ENCODE measurements at places on chromosomes 11 and 22. TPM values are rescaled to one million over a fixed set of nuclear protein-coding genes. Genes with fewer than 3 reads are reported as not detected.

DNA sequence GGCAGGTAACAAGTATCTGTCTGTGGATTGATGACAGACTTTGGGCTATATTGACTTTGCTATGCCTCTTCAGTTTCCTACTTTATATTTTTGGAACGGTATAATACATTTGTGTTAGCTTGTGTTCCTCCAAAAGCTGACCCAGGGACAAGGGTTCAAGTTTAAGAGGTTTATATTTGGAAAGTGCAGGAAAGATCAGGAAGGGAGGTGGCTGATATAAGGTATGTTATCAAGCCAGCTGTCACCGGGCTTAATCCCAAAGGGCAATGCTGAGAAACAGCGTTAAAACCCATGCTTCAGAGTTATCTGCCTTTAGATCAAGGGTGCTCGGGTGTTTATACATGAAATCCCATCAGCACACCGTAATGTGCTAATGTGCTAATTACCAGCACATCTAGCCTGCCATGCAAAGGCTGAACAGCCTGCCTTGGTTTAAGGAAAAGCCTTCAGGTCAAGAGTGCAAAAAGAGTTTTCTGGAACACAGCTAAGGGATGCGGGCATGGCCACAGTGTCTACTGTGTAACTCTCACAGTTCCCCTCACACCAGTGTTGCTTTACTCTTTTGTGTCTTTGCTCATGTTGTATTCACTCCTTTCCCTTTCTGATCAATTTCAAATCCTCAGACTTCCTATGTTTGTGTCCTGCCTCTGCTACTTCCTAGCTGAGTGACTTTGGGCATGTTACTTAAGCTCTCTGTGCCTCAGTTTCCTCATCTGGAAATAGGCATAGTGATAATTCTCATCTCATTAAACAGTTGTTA is 77.5 kb downstream of the BDNF start:
- H3K4me3 ChIP-seq = no peak overlapping the region
- H3K36me3 ChIP-seq = no peaks in the 10 kb centered on the region
- no peaks in the 10 kb centered on the region for H3K4me1 ChIP-seq
- no peak overlapping the region for H3K27ac ChIP-seq

DNA sequence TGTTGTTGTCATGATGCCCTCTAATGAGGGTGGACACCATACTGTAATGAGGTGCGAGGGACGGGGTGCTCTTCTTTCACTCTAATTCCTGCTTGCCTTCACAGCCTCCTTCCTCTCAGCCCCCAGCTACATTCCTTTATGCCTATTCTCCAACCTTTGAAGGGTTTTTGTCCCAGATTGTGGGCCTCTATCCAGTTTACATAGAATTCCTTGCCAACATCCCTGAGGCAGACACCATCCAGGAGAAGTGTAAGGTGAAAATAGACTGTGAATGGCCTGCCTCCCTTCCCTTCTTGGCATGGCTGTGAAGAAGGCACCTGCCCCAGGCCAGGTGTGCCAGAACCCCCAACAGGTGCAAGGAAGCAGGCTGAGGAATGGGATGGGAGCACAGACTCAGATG is 122.3 kb downstream of the CHST1 start:
- H3K4me1 ChIP-seq = no peaks in the 10 kb centered on the region
- no peaks in the 10 kb centered on the region for H3K36me3 ChIP-seq
- H3K27me3 ChIP-seq = no peaks in the 10 kb centered on the region
- DNase-seq = no peak

DNA sequence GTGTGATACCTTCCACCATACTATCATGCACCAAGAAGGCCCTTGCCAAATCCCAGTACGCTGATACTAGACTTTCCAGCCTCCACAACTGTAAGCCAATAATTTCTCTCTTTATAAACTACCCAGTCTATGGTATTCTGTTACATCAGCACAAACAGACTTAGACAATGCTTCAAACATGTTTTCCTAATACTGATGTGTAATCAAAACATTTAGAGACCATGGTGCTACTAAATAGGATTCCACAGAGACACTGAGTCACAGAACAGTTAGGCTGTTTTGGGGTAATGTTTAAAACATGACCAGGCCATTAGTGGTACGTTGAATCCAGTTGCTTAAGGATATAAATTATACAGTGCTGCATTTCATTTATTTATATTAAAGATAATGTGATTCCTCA is 103.7 kb downstream of the PICALM start:
- no peak for DNase-seq
- H3K4me3 ChIP-seq = no peak overlapping the region
- H3K36me3 ChIP-seq = peaks cover 2% of the 10 kb centered on the region
- H3K4me1 ChIP-seq = peaks cover 7% of the 10 kb centered on the region

- H3K27me3 ChIP-seq = no peaks in the 10 kb centered on the region
- no peaks in the 10 kb centered on the region for H3K4me1 ChIP-seq
- no peak for DNase-seq
- H3K4me3 ChIP-seq = no peak overlapping the region
- H3K36me3 ChIP-seq = no peaks in the 10 kb centered on the region
Observed at GRCh38 chr11:19792510-19792909, 79.9 kb downstream of the NAV2 start.

DNA sequence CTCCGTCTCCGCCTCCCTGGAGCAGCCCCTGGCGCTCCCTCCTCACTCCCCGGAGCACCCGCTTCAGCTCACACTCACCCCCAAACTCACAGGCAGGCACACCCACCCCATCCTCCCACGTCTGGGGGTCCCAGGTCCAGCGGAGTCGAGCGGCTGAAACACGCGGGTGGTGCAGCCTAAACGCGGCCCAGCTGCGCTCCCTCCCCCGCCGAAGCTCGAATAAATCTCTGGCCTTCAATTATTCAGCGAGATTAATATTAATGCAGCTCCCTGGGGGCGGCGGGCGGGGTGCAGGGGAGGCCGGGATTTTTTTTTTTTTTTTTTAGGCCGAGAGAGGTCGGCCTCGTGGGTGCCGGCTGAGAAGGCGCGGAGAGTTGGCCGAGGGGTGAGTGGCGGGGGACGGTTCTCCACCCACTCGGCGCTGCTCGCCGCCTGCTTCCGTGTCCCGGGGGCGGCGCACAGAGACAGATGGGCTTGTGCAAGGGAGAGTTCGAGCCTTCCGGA is 524 bp upstream of the SLC1A2 start:
- H3K27ac ChIP-seq = no peak overlapping the region
- H3K36me3 ChIP-seq = no peaks in the 10 kb centered on the region
- DNase-seq = no peak
- no peak overlapping the region for H3K4me3 ChIP-seq
- peaks cover 26% of the 10 kb centered on the region for H3K27me3 ChIP-seq

DNA sequence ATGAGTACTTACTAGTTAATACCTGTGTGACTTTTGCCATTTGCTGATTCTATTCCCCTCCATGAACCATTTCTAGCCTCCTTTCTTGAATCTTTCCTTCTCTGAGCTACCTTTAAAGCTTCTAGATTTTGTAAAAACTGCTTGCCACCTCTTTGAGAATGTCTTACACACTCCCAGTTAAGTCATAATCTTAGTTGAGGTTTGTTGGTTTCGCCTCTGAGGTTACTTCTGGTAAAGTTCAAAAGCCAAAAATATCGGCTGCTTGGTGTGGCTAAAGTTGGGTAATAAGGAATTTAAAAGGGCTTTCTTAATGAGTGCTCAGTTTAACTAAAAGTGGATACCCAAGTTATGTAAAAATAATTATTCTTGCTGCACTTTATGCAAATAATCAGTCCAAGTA is 10.4 kb upstream of the GLYAT start:
- H3K4me3 ChIP-seq = no peak overlapping the region
- H3K36me3 ChIP-seq = no peaks in the 10 kb centered on the region
- H3K27ac ChIP-seq = no peak overlapping the region
- no peaks in the 10 kb centered on the region for H3K27me3 ChIP-seq
- H3K4me1 ChIP-seq = no peaks in the 10 kb centered on the region
- peak; percentile 15 for DNase-seq

- no peak for DNase-seq
- H3K36me3 ChIP-seq = no peaks in the 10 kb centered on the region
- H3K4me1 ChIP-seq = no peaks in the 10 kb centered on the region
- no peaks in the 10 kb centered on the region for H3K27me3 ChIP-seq
- H3K27ac ChIP-seq = no peak overlapping the region
- H3K4me3 ChIP-seq = no peak overlapping the region
Observed at GRCh38 chr11:44550123-44550522, 15.3 kb upstream of the CD82 start.

DNA sequence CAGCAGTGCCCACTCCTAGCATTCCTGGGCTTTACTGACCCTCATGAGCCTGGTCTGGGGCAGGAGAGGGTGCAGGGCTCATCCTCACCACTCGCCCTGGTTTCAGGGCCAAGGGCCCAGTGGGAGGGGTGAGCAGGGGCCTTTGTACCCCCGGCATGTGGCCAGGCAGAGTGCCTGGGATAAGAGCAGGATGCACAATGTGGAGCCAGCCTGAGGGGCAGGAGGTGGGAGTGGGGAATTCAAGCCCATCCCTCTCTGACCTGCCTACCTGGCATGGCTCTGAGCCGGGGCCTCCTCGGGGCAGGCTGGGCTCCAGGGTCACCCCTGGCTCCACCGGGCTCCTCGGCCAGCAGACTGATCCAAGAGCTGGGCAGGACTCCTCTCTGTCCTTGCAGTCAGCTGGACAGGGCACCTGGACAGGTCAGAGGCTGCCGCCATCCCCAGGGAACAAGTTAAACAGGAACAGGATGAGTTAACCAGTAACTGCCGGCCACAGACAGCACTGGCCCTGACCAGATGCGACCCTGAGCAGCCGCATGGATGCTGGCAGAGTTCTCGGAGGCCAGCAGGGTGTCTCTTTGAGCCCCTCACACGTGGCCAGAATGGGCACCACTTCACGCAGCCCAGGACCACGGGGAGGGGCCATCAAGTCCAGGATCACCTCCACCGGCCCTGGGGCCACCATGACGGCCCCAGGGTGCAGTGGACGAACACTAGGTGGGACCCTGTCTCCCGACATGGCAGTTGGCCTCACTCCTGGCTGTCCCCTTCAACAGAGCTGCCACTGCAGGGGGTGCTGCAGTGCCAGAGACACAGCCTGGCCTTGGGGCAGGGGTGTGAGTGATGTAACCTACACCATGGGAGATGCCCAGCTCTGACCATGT is 5.0 kb downstream of the SIGIRR start:
- DNase-seq = no peak
- H3K36me3 ChIP-seq = no peaks in the 10 kb centered on the region
- peaks cover 6% of the 10 kb centered on the region for H3K4me1 ChIP-seq
- no peaks in the 10 kb centered on the region for H3K27me3 ChIP-seq
- no peak overlapping the region for H3K27ac ChIP-seq

DNA sequence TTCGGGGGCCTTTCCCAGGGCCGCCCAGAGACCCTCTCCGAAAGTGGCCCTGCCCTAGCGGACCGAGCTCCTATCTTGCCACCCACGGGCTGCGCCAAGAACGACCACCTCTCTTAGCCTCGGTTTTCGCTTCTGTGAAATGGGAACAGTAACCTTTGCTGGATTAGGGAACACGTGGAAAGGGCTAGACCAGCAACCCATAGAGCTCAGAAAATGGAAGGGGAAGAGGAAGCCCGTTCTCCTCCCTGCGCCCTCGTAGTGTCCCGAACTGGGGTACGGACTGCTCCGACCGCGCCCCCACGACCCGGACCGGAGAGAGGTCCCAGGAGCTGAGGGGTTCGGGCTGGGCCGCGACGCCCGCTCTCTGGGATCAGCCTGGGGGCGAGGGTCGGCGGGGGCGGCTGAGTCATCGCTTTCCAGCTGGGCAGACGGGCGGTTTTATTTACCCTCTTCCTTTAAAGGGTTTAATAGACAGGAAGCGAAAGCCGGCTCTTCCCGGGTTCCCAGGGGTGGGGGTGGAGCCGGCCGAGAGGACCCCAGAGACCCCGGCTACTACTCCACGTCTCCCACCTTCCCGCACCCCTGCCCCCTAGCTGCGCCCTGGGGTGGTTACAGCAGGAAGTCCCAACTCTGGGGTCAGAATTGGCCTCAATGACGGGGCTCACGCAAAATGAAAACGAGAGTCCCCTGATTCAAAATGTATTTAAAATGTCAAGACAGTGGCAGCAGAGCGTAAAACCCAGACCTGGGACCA is 907 bp upstream of the PHLDA2 start:
- peaks cover 21% of the 10 kb centered on the region for H3K4me1 ChIP-seq
- H3K36me3 ChIP-seq = no peaks in the 10 kb centered on the region
- peaks cover 15% of the 10 kb centered on the region for H3K27me3 ChIP-seq
- DNase-seq = peak; percentile 11
- no peak overlapping the region for H3K27ac ChIP-seq

DNA sequence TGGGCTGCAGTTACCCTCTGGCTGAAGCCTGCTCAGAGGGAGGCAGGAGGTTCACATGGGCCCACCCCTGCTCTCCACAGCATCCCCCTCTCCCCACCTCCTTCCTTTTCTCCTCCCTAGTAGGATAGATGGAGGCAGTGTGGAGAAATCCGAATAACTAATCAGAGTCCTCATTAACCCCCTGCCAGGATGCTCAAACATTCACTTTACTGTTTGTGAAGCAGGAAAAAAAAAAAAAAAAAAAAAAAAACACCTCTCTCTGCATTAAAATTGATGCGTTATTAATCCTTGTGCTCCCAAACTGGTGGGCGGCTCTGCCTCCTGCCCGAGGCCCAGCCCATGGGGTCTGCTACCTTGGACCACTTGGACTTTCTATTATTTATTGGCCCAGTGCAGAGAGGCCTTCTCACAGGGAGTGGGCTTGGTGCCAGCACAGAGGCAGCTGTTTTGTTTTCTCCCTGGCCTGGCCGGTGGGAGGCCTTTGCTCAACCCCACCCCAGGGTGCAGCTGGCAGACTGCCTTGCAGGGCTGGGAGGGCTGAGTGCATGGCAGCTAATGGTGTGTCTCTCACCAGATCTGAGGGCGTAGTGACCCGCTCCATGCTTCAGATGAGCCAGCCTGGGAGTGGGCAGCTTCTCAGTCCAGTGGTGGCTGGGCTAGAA is 150.7 kb downstream of the PKNOX2 start:
- H3K4me3 ChIP-seq = no peak overlapping the region
- no peaks in the 10 kb centered on the region for H3K4me1 ChIP-seq
- H3K27me3 ChIP-seq = no peaks in the 10 kb centered on the region
- H3K36me3 ChIP-seq = no peaks in the 10 kb centered on the region

DNA sequence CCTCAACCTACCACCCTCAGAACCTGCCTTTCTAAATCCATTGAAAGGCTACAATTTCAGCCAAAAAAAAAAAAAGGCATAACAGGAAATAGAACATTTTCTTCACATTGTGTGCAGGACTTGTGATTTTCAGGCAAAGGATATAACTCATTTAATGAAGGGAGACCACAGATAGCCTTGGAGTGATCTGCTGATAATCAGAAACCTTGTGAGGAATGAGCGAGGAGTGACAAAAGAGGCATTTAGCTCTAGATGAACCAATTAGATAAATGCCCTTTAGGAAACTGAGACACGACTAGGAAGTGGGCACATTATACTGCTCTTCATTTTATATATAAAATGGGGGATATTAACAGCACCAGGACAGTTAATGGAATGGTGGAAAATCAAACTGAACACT is 216.5 kb upstream of the GRIA4 start:
- no peaks in the 10 kb centered on the region for H3K4me1 ChIP-seq
- no peak overlapping the region for H3K4me3 ChIP-seq
- DNase-seq = no peak
- no peak overlapping the region for H3K27ac ChIP-seq
- no peaks in the 10 kb centered on the region for H3K27me3 ChIP-seq

GRCh38 chr11:118929501-118930093 is 3.9 kb upstream of the BCL9L start:
- H3K27ac ChIP-seq = peak overlapping the region; percentile 50
- H3K4me1 ChIP-seq = peaks cover 30% of the 10 kb centered on the region
- H3K4me3 ChIP-seq = peak overlapping the region; percentile 97
- H3K36me3 ChIP-seq = no peaks in the 10 kb centered on the region
- no peaks in the 10 kb centered on the region for H3K27me3 ChIP-seq

Gene MYEOV
- polyA plus RNA-seq = not detected

Gene WT1
- 0.15 TPM for polyA plus RNA-seq

Gene DRD2
- polyA plus RNA-seq = not detected

Gene NOX4
- polyA plus RNA-seq = not detected

Gene PRG2
- not detected for polyA plus RNA-seq

Gene MYRF
- polyA plus RNA-seq = 0.50 TPM

Measured in GM12878 (cell line).